NCI-H187 (cell line): ENCODE measurements at places on chromosomes 13 and 19.

DNA sequence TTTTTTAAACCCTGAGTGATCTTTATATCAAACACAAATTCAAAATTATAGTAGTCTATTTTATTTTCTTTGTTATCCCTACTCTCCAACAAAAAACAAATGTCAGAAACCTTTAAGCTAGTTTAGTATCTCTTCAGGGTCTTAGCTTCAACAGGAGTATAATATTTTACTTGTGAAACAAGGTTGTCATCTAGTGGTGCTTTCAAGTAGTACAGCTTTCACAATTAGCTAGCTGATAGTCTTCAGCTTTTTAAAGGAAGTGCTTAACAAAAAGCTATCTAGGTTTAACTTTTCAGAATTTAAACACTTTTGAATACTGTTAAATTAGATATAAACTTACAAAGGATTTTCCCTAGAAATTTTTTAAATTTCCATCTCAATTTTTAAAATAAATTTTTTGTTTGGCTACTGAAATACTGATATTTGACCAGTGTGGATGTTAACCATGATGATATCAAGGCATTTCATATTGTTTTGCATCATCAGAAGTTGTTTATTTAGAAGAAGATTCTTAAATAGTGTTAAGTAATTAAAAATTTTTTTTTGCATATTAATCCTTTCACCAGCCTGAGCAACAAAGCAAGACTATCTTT, 34.2 kb downstream of the TDRD3 start:
- DNase-seq = no peak

DNA sequence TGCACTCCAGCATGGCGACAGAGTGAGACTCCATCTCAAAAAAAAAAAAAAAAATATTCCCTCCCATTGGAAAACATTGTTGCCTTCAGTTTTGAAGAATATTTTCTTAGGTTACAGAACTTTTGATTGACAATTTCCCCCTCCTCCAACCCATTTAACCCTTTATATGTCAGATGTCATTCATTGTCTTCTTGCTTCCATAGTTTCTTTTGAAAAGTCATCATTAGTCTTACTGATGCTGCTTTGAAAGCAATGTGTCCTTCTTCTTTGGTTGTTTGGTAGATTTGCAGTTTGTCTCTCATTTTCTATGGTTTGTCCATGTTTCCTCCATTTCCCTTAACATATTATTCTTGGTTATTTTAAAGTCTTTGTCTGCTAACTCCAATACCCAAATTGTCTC, 25.4 kb downstream of the ZNF558 start:
- no peak for DNase-seq

DNA sequence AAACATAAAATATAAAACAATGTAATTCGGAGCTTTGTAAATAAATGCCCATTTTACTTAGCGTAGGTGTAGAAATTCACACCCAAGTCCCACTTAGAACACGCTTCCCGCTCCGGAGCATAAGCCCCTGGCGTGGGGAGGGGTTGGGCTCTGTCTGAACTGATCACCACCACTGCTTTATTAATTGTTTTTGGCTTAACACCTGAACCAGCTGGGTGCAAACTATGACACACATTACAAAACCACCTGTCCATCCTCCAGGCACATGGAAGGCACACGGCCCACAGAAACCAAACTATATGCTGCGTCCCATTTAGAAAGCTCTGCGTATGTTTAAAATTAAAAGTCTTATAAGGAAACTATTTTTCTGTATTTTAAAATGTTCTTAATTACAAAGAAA, 25.9 kb downstream of the RASA3 start:
- no peak for DNase-seq

- no peak for DNase-seq
These were observed 1.5 kb downstream of the PPFIA3 start for GRCh38 chr19:49120868-49121267.
